NCI-H2029 treated with DMSO at 0.1 percent for 48 hours (cell line): ENCODE measurements at places on chromosomes 1 and 21.

DNA sequence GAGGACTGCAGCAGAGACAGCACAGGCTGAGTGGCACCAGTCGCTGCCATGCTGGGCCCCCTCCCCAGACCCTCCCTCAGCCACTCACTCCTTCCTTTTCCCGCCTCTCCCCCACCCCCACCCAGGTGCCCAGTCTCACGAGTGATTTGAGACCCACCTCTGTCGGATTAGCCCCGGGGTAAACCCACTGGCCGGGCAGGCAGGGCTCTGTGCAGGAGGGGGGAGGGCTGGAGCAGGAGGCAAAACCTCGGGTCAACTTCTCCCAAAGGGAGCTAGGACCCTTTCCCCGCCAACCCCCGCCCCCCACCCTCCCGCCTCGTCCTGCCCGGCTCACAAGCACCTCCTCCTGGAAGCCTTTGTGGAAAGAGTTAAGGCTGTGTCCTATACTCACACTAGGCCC, 3.5 kb upstream of the MRPL24 start:
- DNase-seq, result no peak

GRCh38 chr1:47918257-47918867, 78.8 kb downstream of the TRABD2B start:
- DNase-seq, result no peak

DNA sequence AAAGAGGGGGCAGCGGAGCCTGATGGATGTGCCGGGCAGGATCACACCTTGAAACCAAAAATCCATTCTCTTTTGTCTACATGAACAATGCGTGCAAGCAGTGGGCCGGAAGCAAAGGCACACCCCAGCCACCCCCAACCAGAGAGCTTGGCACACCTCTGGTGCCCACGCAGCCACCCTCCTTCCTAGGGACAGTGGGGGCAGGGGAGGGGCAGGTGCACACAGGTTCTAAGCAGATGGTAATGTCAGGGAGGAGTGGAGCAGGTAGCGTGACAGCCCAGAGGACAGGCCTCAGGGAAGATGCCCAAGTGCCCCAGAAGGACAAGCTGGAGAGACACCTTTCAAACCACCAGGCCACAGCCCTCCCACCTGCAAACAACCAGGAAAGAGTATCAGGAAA, 36.5 kb downstream of the SYF2 start:
- DNase-seq, result peak; percentile 67

DNA sequence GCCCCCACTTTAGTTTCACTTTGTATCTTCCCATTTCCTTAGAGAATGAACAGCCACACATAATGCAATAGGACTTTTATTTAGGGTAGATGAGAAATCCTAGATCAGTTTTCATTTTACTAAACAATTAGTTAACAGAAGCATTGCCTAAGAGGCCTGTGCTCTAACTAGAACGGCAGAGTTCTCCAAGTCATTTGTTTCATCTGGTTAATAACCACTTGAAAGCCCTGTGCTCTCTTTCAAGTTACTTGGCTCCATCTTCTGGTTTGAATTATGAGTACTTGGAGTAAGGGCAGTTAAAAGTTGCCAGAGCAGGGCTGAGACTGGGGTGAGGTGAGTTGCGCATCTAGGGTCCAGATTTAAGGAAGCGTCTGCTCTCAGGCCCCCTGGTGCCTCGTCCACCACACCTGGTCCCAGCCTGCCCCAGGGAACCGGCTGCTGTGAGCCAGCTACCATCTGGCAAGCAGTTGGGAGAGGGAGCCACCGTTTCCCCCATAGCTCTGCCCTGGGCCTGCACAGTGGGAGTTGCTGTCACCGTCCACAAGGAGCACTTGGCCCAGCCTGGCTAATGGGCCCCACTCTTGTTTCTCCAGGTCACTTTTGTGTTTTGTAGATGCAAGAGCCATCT, 18.1 kb upstream of the SLC44A3 start:
- DNase-seq, result peak; percentile 68

DNA sequence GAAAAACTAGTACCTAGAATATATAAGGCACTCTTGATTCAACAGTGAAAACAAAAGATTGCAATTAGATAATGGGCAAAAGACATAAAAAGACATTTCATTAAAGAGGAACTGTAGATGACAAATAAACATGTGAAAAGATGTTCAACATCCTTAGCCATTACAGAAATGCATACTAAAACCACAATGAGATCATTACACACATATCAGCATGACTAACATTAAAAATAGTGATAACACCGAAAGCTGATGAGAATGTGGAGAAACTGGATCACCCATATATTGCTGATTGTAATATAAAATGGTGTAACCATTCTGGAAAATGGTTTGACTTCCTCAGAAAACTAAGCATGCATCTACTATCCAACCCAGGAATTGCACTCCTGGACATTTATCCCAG, 340.3 kb downstream of the SEC16B start:
- DNase-seq, result no peak

DNA sequence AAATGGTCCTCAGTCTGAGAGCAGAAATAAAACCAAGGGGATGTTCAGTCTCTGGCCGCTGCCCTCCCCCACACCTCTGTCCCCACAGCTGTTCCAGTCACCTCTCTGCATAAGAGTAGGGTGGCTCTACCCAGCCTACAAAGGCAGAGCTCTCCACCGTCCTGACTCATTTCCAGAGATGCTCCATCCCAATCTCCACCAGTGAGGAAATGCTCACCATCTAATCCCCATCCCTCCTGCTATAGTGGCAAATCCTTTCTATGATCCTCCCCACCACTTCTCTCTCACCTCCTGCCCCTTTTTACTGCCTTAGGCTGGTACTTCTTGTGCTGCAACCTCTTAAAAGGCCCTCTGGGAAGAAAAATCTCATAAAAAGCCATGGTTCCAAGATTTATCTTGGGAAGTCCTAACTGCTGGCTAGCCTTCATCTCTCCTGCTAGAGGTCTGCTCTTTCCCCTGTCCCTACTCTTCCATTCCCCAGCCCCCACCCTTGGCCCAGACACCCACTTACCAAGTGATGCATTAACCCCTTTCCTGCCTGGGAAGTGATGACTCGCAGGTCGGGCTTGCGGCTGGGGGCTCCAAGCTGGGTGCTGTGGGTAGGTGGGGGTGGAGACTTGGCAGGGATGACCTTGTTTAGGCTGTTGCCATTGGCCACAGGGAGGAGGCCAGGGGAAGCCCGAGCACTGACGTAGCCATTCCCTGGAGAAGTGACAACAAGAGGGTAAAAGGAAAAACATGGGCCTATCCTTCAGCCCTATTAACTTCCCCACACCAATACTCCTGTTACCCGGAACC, 23.9 kb downstream of the MEF2D start:
- DNase-seq, result no peak
